ENCODE measurements at places on chromosomes 16 and 17.

DNA sequence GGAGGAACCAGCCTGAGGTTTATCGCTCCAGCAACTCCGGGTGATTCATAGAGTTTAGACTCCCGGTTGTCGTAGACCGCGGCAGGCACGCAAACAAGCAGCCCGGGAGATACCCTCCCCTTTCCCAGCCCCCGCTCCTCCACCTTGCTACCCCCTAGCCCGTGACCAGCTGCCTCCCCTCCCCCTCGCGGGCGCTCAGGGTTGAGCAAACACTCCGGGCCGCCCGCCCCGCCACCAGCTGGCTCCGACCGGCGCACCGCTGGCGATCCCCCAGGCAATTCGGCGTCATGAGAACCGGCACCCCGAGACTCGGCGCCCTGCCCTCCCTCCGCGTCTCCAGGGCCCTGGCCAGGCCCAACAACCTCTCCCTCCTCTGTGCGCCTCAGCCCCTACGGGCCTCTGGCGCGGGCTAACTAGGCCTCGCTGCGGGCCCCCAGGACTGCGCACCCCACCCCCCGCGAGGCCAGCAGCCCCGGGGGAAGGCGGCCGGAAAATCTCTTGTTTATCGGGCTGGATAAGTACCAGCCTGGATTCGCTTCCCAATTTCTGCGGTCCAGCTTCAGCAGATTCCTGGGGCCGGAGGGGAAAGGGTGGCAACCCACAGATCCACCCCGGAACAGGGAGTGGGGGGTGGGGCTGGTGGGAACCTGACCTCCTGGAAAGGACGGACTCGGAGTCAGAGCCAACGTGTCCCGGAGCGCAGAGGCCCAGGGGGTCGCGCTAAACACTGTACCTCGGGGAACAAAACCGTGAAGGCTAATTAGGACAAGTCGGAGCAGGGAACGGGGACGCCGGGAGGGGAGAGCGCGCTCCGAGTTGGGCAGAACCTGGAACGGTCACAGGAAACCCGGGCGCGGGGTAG is 951 bp upstream of the GPRC5C start:
- H3K4me3 ChIP-seq = peak overlapping the region; percentile 48
- DNase-seq = no peak
- no peak overlapping the region for H3K27ac ChIP-seq
- peaks cover 44% of the 10 kb centered on the region for H3K27me3 ChIP-seq

GRCh38 chr16:29825145-29826044 is 5.1 kb downstream of the MVP start:
- H3K27me3 ChIP-seq = no peaks in the 10 kb centered on the region
- peaks cover 29% of the 10 kb centered on the region for H3K4me1 ChIP-seq
- H3K36me3 ChIP-seq = no peaks in the 10 kb centered on the region
- peak overlapping the region; percentile 21 for H3K27ac ChIP-seq

DNA sequence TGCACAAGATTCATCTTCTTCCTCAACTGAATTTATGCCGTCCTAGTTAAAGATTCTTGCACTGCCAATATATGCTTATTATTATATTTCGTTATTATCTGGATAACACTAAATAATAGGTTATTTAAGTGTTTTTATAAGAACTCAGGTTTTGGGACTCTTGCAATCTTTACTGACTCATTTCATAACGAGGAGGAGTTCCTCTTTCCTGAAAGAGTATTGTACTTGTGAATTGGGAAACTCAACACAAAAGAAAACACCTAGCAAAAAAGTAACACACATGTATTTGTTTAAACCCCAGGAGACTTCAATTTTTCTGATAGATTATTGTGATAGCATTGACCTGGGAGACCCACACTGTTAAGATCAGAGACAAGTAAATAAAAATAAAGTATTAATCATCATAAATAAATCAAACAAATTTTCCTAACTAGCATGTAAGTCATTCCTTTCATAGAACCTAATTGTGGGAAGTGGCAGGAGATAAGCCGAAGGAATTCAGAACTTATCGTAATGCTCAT is 505.8 kb downstream of the KCNJ2 start:
- no peak overlapping the region for H3K27ac ChIP-seq
- no peak for DNase-seq
- H3K4me1 ChIP-seq = no peaks in the 10 kb centered on the region
- no peaks in the 10 kb centered on the region for H3K27me3 ChIP-seq

DNA sequence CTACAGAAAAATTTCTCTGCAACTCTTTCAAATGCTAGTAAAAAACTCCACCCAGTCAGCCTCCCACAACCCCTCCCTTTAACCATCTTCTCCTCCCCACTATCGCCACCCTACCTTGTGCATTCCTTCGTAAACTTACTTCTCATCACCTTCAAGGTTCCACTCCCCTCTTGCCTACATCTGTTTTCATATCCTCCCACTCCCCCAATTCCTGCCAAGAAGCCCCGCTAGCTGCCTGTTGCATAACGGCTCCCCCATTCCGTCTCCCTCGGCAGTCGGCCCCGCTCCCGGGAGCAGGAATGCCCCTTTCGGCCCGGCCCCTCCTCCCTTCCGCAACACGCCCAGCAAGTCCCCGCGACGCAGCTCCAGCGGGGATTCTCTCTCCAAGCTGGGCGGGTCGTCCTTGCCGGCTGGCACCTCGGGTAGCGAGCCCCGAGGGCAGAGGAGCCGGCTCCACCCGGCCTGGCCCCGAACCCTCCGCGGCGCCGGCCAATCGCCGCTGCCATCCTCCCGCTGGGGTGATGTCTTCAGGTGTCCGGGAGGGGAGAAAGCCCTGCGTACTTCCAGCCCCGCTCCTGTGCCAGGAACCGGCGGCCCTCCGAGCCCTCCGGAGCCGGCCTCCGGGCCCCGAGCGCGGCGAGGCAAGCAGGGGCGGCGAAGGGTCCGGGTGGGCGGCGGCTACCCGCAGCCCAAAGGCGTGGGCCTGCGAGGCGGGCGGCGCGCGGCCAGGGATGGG is 1.5 kb downstream of the PHLPP2 start:
- no peaks in the 10 kb centered on the region for H3K27me3 ChIP-seq
- H3K4me1 ChIP-seq = peaks cover 9% of the 10 kb centered on the region
- H3K36me3 ChIP-seq = no peaks in the 10 kb centered on the region
- peak overlapping the region; percentile 82 for H3K27ac ChIP-seq

- H3K36me3 ChIP-seq = no peaks in the 10 kb centered on the region
- DNase-seq = peak; percentile 45
- no peaks in the 10 kb centered on the region for H3K27me3 ChIP-seq
- no peaks in the 10 kb centered on the region for H3K4me1 ChIP-seq
- no peak overlapping the region for H3K4me3 ChIP-seq
These were observed 82.2 kb downstream of the PLXDC1 start for GRCh38 chr17:39069114-39069756.

DNA sequence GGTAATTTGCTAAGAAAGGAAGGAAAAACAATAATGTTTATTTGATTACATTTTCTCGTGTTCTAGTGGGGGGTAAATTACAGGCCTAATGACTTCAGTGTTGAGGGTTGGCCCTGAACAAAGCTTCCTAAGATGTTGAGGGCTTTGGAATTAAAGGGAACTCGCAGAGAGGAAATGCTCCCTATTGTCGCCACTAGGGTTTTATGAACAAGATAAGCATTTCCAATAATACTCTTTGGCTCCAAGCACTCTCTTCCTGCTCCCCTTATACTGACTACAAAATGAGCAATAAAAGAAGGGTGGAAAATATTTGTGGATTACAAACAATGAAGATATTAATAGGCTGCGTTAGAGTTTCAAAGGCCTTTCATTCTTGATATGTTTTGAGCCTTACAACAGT is 363.6 kb downstream of the HS3ST3B1 start:
- no peak overlapping the region for H3K27ac ChIP-seq
- H3K27me3 ChIP-seq = no peaks in the 10 kb centered on the region
- H3K36me3 ChIP-seq = no peaks in the 10 kb centered on the region
- H3K4me1 ChIP-seq = no peaks in the 10 kb centered on the region

DNA sequence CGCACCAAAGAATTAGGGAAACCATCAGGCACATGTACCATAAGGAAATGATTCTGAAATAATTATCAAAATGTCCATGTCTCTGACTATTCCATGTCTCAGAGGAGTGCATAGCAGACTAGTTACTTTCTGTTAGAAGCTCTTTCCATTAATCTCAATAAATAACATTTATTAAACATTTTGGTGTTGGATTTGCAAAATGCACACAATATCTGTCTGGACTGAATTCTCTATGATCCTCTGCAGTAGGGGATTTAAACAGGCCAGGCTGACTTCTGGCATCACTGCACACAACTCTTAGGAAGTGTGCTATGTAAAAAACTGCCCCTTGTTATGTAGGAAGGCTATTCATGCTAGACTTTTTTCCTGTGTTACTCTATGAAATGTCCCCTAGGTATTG is 283.3 kb upstream of the CDH5 start:
- no peak overlapping the region for H3K4me3 ChIP-seq
- H3K4me1 ChIP-seq = no peaks in the 10 kb centered on the region
- no peak overlapping the region for H3K27ac ChIP-seq
- no peaks in the 10 kb centered on the region for H3K27me3 ChIP-seq
- DNase-seq = no peak

- no peaks in the 10 kb centered on the region for H3K36me3 ChIP-seq
- no peak overlapping the region for H3K4me3 ChIP-seq
- H3K27ac ChIP-seq = no peak overlapping the region
- peaks cover 11% of the 10 kb centered on the region for H3K4me1 ChIP-seq
- no peak for DNase-seq
- peaks cover 28% of the 10 kb centered on the region for H3K27me3 ChIP-seq
These were observed 2.7 kb upstream of the RRAD start for GRCh38 chr16:66927918-66928649.

- no peak for DNase-seq
- peaks cover 32% of the 10 kb centered on the region for H3K27me3 ChIP-seq
- H3K36me3 ChIP-seq = no peaks in the 10 kb centered on the region
- no peak overlapping the region for H3K4me3 ChIP-seq
- H3K27ac ChIP-seq = no peak overlapping the region
- H3K4me1 ChIP-seq = no peaks in the 10 kb centered on the region
These were observed 249.9 kb downstream of the GSG1L start for GRCh38 chr16:27813591-27813990.

DNA sequence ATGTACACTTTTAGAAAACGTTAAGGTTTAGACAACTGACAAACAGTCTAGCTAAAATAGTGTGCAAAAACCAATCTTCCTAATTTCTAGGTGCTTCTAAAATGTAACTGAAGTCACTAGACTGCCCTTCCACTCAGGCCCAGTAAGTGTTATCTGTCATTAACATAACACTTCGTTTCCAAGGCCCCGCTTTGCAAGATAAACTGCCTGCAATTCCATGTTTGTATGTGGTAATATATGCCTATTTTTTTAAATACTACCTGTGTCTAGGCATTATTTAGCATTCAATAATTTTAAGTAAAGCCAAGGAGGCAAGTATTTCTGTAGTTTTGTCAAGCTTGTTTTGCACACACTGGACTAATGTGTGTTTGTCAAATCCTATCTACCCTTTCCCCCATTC is 3.2 kb downstream of the USP32 start:
- no peak for DNase-seq
- no peaks in the 10 kb centered on the region for H3K27me3 ChIP-seq
- H3K4me3 ChIP-seq = no peak overlapping the region
- H3K36me3 ChIP-seq = no peaks in the 10 kb centered on the region

DNA sequence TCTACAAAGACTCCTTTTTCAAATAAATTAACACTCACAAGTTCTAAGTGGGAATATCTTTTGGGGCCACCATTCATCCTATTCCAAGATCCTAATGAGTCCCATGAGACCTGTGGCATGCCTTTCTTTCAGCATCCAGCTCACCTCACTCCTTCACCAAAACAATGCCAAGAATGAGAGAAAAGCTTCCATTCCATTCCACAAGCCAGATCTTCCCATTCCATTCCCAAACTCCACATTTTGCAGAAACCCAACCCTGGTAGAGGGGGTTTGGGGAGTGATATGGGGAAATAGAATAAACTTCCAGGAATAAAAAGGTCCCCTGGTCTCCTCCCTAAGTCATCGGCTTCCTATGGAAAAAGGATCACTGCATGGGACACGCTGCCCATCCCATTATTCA is 392.2 kb downstream of the NPIPA8 start:
- no peak overlapping the region for H3K4me3 ChIP-seq
- no peaks in the 10 kb centered on the region for H3K36me3 ChIP-seq
- H3K27me3 ChIP-seq = no peaks in the 10 kb centered on the region
- DNase-seq = no peak
- H3K27ac ChIP-seq = no peak overlapping the region

GRCh38 chr17:77370586-77370985 is 229.8 kb downstream of the SEC14L1 start:
- no peak for DNase-seq
- no peak overlapping the region for H3K4me3 ChIP-seq
- H3K27ac ChIP-seq = peak overlapping the region; percentile 12
- no peaks in the 10 kb centered on the region for H3K36me3 ChIP-seq

- peak overlapping the region; percentile 4 for H3K4me3 ChIP-seq
- H3K36me3 ChIP-seq = no peaks in the 10 kb centered on the region
- DNase-seq = peak; percentile 50
- H3K27ac ChIP-seq = no peak overlapping the region
- H3K27me3 ChIP-seq = no peaks in the 10 kb centered on the region
These were observed 110.8 kb downstream of the C16orf78 start for GRCh38 chr16:49484451-49484849.

DNA sequence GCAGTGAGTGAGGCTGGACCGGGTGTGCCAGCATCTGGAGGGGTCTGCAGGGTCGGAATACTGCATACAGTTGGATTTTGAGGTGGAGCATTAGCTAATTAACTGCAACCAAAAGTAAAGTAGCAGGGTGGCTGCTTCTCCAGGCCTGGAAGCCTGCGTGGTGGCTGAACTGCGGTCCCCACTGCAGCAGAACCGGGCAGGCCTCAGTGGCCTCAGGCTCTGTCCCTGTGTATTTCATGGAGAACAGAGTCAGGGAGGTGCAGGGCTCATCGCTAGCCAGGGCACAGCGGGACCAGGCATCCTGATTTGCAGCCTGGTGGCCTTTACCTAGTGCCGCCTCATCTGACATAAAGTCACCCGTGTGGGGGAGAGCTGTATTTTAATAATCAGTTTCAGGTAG is 131.9 kb downstream of the RPTOR start:
- no peak for DNase-seq
- H3K4me1 ChIP-seq = peaks cover 5% of the 10 kb centered on the region
- no peak overlapping the region for H3K4me3 ChIP-seq

DNA sequence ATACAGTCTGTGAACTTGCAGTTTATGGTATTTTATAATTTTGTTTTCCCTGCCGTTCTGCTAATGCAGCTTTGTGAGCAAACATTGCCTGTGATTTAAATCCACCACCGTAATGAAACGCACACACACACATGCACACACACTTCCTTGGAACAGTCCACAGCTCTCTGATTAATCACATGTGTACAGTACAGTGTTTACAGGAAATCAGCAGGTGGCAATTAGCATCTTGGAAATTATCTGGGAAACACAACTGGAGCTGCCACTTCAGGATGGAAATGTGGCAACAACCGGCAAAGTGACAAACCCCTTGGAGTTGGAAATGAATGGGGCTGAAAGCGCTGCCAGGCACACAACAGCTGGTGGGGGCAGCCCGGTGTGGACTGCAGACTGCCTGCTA is 12.9 kb upstream of the ZKSCAN2 start:
- DNase-seq = peak; percentile 60
- H3K36me3 ChIP-seq = no peaks in the 10 kb centered on the region
- no peaks in the 10 kb centered on the region for H3K27me3 ChIP-seq

GRCh38 chr16:72210555-72210954 is 38.6 kb upstream of the PMFBP1 start:
- H3K4me3 ChIP-seq = no peak overlapping the region
- no peaks in the 10 kb centered on the region for H3K36me3 ChIP-seq
- no peaks in the 10 kb centered on the region for H3K4me1 ChIP-seq
- DNase-seq = no peak
- no peak overlapping the region for H3K27ac ChIP-seq
